ENCODE measurements at places on chromosomes 6 and 20.

- DNase-seq = no peak
Observed at GRCh38 chr20:40814631-40814960, 125.6 kb upstream of the MAFB start.

DNA sequence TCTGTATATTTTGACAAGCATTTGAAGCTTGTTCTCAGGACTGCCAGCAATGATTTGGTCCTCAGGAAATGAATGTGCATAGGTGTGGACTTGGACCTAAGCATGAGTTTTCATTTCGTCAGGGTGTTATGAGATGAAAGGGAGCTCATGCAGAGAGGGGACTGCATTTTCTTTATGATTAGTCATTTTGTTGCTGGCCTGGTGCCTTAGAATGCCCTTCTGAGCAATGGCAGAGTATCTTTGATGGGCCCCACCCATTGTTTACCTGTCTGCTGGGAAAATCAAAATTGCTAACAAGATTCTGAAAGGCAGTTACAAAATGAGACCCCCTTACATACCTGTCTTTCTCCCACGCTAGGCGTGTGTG is 51.5 kb upstream of the MTHFD1L start:
- no peak for DNase-seq

- DNase-seq = no peak
Observed at GRCh38 chr6:109452181-109452580, 3.4 kb downstream of the MICAL1 start.

GRCh38 chr20:12821249-12821648 is 187.5 kb upstream of the SPTLC3 start:
- DNase-seq = no peak

DNA sequence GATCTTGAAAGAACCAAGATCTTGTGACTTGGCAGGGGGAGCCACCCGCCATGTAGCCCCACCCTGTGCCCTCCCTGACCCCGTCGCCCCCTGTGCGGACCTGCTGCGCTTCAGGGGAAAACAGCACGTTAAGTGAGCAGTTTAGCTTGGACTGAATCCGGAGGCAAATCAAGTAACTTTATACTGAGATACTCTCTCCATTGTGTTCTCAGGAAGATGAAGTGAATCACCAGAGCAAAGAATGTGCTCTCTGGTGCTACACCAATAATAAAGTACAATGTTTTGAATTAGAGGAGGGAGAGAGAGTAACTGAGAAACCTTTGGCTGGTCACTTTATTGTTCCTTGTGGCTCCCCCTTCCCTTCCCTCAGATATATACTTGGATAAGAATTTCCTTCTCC is 83.4 kb downstream of the TXNDC5 start:
- no peak for DNase-seq

GRCh38 chr6:33744895-33745546 is 1.7 kb downstream of the IP6K3 start:
- no peak for DNase-seq

DNA sequence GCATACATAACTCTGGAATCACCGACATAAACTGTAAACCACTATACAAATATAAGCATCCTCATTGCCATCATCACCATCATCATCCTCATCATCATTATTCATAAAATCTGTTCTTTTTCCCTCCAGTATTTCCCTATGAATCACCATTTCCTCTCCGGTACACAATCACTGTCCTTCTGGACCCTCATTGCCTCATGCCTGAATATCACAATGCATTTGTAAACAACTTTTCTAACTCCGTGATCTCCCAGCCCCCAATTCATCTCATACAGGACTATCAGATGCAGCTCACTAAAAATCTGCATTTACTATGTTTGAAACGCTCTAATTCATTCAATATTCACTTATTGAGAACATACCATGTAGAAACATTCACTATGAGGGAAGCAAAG is 339.7 kb downstream of the TBC1D32 start:
- DNase-seq = no peak

- no peak for DNase-seq
Observed at GRCh38 chr20:7257099-7257498, 489.6 kb downstream of the BMP2 start.

DNA sequence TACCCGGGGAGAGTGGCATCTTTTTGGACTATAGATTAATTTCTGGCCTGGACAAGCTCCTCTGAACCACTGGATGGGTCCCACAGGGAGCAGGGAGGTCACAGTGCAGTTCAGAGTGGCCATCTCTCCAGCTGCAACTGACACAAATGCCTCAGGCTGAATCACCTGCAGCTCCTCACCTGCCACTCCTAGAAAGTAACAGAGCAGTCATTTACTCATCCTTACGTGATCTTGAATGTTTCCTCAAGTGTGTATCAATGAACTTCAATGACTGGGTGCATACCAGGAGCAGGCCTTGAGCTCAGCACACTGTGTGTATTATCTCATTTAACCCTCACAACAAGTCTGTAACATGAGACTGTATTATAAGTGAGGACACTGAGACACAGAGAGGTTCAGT is 40.0 kb upstream of the SIRPG start:
- no peak for DNase-seq

DNA sequence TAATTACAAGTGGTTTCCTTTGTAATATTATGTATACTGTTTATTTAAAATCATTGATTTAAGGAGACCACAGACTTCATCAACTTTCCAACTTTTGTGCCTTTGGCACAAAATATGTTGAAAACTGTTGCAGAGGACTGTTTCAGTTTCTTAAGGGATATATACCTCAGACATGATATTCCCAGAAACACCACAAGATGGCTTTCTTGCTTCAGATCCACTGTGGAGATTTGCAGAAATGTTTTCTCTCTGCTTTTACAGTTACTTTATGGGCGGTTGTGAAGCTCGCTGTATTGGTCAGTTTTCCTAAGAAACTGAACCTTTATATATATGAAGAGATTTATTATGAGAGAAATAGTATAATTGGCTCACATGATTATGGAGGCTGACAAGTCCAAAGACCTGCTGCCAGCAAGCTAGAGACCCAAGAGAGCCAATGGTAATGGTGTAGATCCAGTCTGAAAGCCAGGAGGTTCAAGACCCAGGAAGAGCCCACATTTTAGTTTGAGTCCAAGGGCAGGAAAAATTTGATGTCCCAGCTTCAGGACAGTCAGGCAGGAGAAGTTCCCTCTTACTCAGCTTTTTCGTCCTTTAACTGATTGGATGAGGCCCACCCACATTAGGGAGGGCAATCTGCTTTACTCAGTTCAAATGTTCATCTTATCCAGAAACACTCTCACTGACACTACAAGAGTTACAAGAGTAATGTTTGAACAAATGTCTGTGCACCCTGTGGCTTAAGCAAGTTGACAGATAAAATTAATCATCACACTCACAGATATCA is 12.8 kb downstream of the ME1 start:
- DNase-seq = peak; percentile 15

DNA sequence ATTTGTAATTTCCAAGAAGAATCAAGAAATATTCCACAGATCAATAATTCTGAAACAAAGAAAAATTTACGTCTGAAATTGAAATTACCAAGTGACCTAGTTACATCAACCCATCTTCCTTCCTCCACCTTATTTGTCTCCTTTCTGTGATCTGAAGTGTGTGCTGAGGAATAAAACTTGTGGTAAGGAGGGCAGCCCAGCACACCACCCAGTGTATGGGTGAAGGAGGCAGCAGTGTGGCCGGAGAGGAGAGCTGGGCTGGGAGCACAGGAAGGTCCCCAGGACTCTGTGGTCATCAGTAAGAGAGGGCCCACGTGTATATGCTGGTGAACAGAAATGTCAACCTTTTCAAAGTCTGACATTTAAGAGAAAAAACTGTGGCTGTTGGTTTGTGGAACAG is 11.3 kb upstream of the CCR6 start:
- no peak for DNase-seq

GRCh38 chr20:35541118-35541782 is 628 bp upstream of the ERGIC3 start:
- no peak for DNase-seq

GRCh38 chr6:116564921-116565872 is 6.1 kb upstream of the RWDD1 start:
- DNase-seq = peak; percentile 51

- no peak for DNase-seq
Observed at GRCh38 chr6:148593813-148594170, 153.0 kb upstream of the UST start.

Measured in right hindlimb (tissue), 1 donor.